Naive thymus-derived CD8-positive, alpha-beta T cell (primary cell): ENCODE measurements at places on chromosomes 2 and 18.

DNA sequence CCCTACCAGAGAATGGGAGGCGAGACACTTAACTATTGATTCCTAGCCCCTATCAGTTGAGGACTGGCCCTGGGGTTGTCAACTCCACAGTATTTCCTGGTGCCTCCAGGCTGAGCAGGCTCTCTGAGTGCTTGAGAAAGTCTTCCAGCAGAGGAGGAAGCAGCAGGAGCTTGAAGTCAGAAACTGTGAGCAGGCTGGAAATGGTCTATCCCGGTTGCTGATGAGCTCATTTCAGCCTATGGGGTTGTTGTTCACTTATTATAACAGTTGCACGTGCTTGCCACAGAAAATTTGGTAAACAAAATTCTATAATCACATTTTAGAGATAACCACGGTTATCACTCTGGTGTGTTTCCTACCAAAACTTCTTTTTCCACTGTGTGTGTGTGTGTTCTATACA lies 254.7 kb upstream of the THUMPD2 start:
- no peak overlapping the region for H3K4me3 ChIP-seq
- H3K36me3 ChIP-seq, result no peaks in the 10 kb centered on the region
- H3K4me1 ChIP-seq, result peaks cover 17% of the 10 kb centered on the region
- no peak for DNase-seq

DNA sequence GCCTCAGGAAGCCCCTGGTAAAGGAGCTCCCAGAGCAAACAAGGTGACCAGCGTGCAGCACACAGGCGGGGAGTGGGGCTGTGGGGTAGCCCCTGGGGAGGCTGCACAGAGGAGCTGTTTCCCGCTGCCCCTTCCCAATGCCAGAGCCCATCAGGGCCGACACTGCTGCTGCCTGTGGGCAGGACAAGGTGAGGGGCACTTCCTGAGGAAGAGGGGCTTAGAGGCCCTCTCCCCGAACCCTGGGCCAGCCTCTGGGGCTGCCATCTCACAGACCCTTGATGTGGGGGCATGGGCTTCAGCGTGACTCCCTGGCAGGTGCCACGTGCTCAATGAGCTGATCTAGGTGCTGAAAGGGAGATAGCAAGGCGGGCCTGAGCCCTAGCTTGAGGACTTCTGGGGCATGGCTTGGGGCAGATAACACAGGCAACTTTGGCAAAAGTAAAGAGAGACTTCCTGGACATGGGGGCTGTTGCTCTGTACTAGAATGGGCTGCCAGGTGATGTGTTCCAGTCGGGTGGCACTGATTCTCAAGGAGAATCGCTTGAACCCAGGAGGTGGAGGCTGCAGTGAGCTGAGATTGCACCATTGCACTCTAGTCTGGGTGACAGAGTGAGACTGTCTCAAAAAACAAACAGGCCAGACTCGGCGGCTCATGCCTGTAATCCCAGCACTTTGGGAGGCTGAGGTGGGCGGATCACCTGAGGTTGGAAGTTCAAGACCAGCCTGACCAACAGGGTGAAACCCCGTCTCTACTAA lies 9.9 kb upstream of the KLF11 start:
- H3K27ac ChIP-seq, result no peak overlapping the region
- DNase-seq, result no peak
- no peak overlapping the region for H3K4me3 ChIP-seq
- no peaks in the 10 kb centered on the region for H3K27me3 ChIP-seq
- no peaks in the 10 kb centered on the region for H3K36me3 ChIP-seq

GRCh38 chr2:197813093-197813787 lies 8.8 kb downstream of the PLCL1 start:
- no peak overlapping the region for H3K27ac ChIP-seq
- H3K36me3 ChIP-seq, result no peaks in the 10 kb centered on the region
- H3K4me1 ChIP-seq, result peaks cover 40% of the 10 kb centered on the region
- H3K4me3 ChIP-seq, result no peak overlapping the region
- H3K27me3 ChIP-seq, result peaks cover 2% of the 10 kb centered on the region
- DNase-seq, result no peak

DNA sequence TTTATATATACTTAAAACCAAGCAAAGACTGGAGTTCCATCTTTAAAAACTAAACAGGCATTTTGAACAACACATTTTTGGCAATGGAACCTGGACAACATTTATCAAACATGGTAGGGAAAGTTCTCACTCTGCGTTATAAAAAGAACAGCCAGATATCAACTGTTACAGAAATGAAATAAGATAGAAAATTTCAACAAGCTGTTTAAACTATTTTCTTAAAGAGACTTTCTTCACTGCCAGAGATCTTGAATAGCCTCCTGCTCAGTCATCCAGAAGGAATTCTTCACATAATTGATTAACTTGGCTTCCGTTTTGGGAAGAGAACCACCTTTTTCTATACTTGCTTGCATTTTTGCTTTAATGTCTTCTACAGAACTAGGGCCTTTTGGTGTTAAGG lies 166.0 kb upstream of the PIK3C3 start:
- no peak overlapping the region for H3K4me3 ChIP-seq
- H3K4me1 ChIP-seq, result peaks cover 2% of the 10 kb centered on the region
- H3K27ac ChIP-seq, result no peak overlapping the region
- no peak for DNase-seq
- H3K27me3 ChIP-seq, result peaks cover 8% of the 10 kb centered on the region

DNA sequence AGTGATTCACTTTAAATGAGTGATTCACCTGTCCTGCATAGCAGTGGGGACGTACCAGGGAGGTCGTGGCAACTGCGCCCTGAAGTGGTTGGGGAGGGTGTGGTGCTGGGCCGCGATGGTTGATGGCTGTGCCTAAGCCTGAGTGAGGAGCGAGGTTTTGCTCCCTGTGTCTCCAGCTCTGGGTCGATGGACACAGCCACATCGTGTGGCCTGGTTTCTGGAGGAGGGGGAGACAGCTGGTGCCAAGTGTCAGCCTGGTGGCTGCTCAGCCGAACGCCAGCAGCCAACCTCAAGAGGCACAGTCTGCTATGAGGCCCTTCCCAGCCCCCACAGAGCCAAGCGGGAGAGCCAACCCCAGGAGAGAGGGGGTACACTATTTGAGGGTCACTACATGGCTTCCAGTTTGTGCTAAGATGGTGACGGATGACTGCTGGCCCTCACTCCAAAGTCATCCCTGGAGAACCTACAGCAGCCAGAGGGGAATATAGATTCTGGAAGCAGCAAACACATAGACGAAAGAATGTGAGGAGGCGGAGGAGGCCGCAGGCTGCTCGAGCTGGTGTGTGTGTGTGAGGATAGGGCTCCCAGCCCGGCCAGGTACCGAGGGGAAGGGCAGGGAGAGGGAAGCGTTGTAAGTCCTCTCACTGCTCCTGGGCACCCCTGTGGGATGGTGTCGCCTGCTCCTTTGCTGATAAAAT lies 58.6 kb upstream of the OTOF start:
- H3K27me3 ChIP-seq, result no peaks in the 10 kb centered on the region
- H3K27ac ChIP-seq, result no peak overlapping the region
- no peak overlapping the region for H3K4me3 ChIP-seq
- no peaks in the 10 kb centered on the region for H3K36me3 ChIP-seq
- no peak for DNase-seq
- no peaks in the 10 kb centered on the region for H3K4me1 ChIP-seq

DNA sequence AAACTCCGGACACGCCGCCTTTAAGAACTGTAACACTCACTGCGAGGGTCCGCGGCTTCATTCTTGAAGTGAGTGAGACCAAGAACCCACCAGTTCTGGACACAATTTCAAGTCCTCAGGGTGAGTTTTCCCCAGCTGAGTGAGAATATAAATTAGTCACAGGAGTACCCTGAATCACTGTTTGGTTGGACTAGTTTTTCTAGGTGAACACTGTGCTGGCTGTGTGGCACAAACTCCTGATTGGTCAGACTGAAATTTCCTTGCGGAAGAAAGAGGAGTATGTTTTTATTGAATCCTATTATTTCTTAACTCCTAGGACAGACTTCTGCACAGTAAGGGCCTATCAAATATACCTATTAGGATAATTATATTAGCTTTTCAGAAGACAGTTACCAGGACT lies 288.1 kb upstream of the UBE2E3 start:
- H3K27ac ChIP-seq, result no peak overlapping the region
- no peaks in the 10 kb centered on the region for H3K36me3 ChIP-seq
- H3K4me1 ChIP-seq, result no peaks in the 10 kb centered on the region
- H3K4me3 ChIP-seq, result no peak overlapping the region

DNA sequence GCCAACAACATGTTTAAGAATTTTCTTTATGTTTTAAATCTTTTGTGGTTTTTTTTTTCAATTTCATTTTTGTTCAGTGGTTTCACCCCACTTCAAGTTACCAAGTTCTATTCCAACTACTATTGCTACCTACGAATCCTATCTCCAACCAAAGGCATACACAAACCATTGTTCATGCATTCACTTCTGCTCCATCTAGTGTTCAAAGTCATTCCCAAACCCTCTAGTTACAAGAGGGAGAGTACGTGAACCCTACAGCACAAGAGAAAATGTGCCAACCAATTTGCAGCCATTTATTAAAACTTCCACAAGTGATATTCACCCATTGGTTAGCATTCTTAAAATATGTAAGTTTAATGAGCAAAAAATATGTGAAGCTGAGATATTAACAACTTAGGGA lies 295.1 kb upstream of the KYNU start:
- no peaks in the 10 kb centered on the region for H3K36me3 ChIP-seq
- no peaks in the 10 kb centered on the region for H3K4me1 ChIP-seq
- H3K27me3 ChIP-seq, result no peaks in the 10 kb centered on the region
- H3K27ac ChIP-seq, result no peak overlapping the region
- H3K4me3 ChIP-seq, result no peak overlapping the region
- DNase-seq, result no peak

DNA sequence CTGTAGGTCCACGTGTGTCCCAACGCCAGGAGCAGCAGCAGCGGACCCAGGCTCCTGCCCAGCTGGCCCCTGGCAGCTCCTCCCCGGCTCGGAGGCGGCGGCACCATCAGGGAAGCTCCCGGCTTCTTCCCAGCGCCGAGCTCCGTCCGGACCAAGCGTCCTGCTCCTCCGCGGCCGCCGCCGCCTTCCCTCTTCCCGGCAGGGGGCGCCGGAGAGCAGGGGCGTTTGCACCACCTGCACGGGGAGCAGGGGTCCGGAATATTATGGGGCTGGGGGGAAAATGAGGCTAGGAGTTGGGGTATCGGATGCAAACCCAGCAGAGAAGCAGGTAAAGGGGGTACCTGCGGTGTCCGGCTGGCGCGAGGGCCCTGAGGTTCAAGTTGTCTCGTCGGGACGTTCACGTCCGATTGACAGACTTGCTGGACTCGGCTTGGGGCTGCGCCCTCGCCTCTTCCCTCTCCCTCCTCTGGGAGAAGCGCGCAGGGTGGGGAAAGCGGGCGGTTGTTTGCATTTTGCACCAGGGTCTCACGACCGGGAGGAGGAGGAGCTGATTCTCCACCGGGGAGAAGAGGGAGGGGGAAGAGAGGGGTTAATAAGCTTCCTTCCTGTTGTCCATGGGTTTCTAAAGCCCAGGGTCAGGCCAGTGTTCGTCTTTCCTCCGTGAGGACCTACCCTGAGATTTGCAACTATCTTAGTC lies at the start of gene CCBE1:
CCBE1 (minus strand) TSS at position 188 of the 697 bp plus-strand sequence.
- DNase-seq, result no peak
- peak within 1 kb of the TSS; percentile 13 for H3K4me3 ChIP-seq
- H3K27me3 ChIP-seq, result peaks cover 44% of the 10 kb centered on the region
- no peak within 1 kb of the TSS for H3K27ac ChIP-seq

GRCh38 chr2:207750876-207751275 lies 18.8 kb downstream of the FZD5 start:
- no peak overlapping the region for H3K4me3 ChIP-seq
- H3K27me3 ChIP-seq, result no peaks in the 10 kb centered on the region
- H3K27ac ChIP-seq, result no peak overlapping the region
- H3K36me3 ChIP-seq, result peaks cover 8% of the 10 kb centered on the region
- DNase-seq, result no peak

DNA sequence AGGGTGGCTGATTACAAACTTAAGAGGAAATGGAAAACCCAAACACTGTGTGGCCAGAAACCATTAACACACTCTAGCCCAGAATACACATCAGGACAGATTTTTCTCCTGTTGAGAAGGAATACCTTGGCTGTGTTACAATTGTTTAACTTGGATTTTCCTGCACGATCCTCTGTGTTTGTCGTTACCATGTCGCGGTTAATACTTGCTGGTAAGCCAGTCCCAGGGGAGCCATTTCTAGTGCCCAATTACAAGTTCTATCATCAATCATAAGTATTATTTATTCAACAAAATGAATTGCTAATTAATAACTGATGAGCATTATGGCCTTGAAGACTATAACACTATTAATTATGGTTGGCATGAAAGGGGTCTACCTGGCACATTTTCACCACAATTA lies 146.8 kb downstream of the LNPK start:
- no peaks in the 10 kb centered on the region for H3K36me3 ChIP-seq
- no peak overlapping the region for H3K4me3 ChIP-seq
- no peaks in the 10 kb centered on the region for H3K4me1 ChIP-seq

DNA sequence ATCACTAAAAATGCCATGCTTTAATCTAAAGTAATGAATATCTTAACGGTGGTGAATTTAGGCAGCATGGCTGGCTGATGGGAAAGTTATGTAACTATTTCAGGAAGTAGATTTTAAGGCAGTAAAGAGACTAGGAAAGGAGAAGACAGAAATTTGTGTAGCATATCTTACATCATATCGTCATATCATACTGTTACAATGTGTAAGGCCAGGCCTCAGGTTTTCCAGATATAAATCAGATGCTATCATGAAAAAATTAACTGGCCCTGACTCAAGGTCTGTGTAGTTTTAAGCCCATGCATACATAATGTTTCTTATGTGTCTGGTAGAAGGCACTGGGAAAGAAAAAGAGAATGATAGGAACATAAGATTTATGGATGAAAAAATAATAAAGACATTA lies 8.9 kb upstream of the FAP start:
- no peaks in the 10 kb centered on the region for H3K36me3 ChIP-seq
- H3K27ac ChIP-seq, result no peak overlapping the region
- H3K4me1 ChIP-seq, result no peaks in the 10 kb centered on the region
- H3K27me3 ChIP-seq, result peaks cover 13% of the 10 kb centered on the region
- no peak for DNase-seq
- no peak overlapping the region for H3K4me3 ChIP-seq

DNA sequence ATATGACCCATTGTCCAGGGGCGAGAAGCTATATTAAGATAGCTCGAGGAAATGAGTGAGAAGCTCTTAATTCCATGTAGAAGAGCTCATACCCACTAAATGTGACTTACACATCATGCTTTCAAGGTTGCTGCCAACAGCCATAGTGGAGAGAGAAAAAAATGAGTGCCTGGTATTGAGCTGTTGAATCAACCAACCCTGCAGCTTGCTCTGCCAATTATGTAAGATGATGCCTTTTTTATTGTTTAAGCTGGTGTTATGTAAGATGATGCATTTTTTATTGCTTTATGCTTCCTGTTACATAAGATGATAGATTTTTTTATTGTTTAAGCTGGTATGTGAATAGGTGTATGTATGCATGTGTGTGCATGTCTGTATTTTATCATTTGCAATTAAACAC lies 228.2 kb downstream of the CCDC178 start:
- no peaks in the 10 kb centered on the region for H3K4me1 ChIP-seq
- no peaks in the 10 kb centered on the region for H3K27me3 ChIP-seq
- H3K27ac ChIP-seq, result no peak overlapping the region
